ENCODE measurements at places on chromosomes 6 and 20. TPM values are rescaled to one million over a fixed set of nuclear protein-coding genes. Genes with fewer than 3 reads are reported as not detected.

OPRL1 gene
- 0.37 TPM for total RNA-seq

CLPSL1 gene
- not detected for total RNA-seq

TMC2 gene
- total RNA-seq, result under 0.01 TPM

TCF21 gene
- total RNA-seq, result 0.20 TPM

DOP1A gene
- total RNA-seq, result 20.6 TPM

SEC23B gene
- total RNA-seq, result 48.5 TPM

EDN1 gene
- under 0.01 TPM for total RNA-seq

NHSL1 gene
- total RNA-seq, result 19.1 TPM

PTCHD4 gene
- total RNA-seq, result 5.5 TPM

SNAP25 gene
- total RNA-seq, result 4.5 TPM

COL9A1 gene
- total RNA-seq, result not detected

FAM217A gene
- not detected for total RNA-seq

IYD gene
- under 0.01 TPM for total RNA-seq

RFX6 gene
- not detected for total RNA-seq

SALL4 gene
- 1.5 TPM for total RNA-seq

Measured in subcutaneous preadipocyte (primary cell).